ENCODE measurements at places on chromosomes 13 and 19. TPM values are rescaled to one million over a fixed set of nuclear protein-coding genes. Genes with fewer than 3 reads are reported as not detected.

Gene KDM4B
- total RNA-seq: 39.9 TPM

DNA sequence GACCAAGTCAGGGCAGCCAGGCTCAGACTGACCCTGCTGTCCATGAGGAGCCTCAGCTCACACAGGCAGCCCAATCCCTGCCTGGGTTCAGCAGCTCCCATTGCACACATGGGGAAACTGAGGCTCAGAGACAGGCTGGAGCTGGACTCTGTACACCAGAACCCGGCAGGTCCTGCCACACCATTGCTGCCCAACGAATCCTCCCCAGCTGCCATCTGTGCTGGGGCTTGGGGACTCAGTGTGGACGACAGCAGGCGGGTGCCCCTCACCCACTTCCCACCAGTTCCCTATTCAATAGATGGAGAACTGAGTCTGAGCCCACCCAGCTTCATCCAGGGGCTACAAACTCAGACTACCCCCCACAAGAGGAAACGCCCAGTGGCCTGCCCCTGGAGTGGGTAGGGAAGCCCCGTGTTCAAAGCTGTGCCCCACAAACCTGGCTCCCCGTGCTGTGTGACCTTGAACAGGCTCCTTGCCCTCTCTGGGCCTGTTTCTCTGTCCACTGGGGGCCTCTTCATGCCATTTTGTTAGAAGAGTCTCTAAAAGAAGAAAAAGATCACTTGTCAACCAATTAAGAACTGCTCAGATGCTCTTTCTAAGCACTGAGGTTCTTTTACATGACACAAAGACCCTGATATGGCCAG lies 50.8 kb downstream of the AP1M1 start:
- H3K4me1 ChIP-seq: no peaks in the 10 kb centered on the region
- H3K4me3 ChIP-seq: no peak overlapping the region
- no peaks in the 10 kb centered on the region for H3K36me3 ChIP-seq
- no peak for DNase-seq
- no peaks in the 10 kb centered on the region for H3K27me3 ChIP-seq

- H3K4me3 ChIP-seq: no peak overlapping the region
- H3K27ac ChIP-seq: no peak overlapping the region
- H3K4me1 ChIP-seq: no peaks in the 10 kb centered on the region
- H3K27me3 ChIP-seq: no peaks in the 10 kb centered on the region
- H3K36me3 ChIP-seq: no peaks in the 10 kb centered on the region
Measured at GRCh38 chr13:79901336-79901735, 420.4 kb downstream of the NDFIP2 start.

GRCh38 chr19:29507081-29507860 lies 18.5 kb upstream of the VSTM2B start:
- no peak for DNase-seq
- H3K4me1 ChIP-seq: no peaks in the 10 kb centered on the region
- no peaks in the 10 kb centered on the region for H3K36me3 ChIP-seq
- H3K27ac ChIP-seq: no peak overlapping the region
